ENCODE measurements at places on chromosomes 2 and 18.

DNA sequence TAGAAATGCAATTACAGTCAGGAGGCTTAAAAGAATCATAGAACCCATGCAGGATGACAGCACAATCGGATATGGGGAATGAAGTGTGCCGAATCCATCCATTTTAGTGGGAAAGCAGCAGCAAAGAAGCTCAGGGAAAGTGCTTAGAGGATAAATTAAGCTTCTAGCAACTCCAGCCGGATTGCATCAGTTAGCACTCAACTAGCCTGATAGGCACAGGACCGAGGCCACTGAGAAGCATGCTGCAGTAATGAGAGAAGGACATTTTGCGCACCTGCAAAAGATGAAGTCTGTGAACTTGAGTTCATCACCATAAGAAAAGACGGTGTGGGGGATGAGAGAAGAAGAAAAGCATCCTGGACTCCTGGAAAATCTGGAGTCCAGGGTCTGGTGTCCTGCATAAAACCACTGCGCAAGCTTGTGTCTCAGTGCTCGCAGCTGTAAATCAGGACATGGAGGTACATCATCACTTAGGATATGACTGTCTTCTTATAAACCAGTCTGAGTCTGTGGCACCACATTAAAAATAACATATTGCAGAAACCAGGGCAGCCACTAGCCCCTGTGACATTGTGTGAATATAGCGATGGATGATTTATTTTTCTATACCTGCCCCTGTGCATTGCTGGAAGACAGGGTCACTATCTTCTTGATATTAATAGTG lies 665.5 kb upstream of the SOX11 start:
- no peak for DNase-seq

DNA sequence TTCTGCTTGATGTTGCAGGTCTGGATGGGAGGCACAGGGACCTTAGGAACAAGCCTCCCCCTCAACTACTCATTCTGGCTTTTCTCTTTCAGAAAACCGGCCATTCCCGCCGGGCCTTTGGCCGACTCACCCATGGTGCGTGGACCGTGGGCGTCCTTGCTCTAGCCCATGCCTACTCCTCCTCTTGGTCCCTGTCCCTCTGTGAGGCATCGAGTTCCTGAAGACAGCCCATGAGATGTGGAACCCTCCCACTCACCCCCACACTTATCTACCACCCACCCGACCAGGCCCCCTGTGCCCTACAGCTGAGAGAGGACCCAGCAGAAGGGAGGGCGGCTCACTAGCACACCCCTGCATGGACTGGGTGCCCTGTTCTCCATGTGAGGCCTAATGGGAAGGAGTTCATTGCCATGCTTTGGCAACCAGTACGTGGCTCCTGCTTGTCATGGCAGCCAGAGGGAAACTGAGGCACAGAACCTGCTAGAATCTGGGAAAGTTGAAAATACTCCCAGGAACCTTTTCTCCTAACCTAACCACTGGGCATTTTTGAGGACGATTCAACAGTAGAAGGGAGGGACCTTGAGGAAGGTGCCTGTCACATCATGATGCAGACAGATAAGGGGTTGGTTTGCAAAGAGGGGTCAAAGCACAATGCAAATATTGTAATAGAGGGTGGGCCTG lies 8.5 kb downstream of the SPEG start:
- DNase-seq = no peak

DNA sequence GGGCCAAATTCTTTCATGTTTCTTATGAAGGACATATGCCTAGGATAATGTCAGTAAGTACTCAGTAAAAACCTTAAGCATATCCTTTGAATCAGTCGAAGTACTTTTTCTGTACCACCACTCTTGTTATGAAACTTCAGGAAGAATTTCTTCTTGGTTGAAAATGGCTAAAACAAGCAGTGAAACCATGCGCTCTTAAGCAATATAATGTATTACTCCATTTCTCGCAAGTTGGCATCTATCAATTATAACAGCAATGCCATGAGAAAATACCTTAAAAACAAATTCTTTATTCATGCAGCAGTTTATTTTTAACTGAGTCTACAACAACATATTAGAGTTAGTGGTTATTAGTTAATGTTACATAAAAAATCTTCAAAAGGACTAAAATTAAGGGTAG lies 41.0 kb downstream of the SLC66A3 start:
- no peak for DNase-seq

DNA sequence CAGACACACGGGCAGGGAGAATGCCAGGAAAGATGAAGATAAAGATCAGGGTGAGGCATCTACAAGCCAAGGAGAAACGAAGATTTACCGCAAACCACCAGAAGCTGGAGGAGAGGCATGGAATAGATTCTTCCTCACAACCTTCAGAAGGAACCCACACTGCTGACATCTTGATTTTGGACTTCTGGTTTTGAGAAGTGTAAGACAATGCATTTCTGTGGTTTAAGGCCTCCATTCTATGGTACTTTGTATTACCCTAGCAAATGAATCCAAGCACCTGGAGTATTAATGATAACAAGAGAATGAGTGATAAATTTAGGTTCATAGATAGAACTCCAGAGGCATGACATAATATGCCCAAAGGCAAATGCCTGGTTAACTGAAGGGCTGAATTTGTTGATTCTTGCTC lies 11.8 kb upstream of the FN1 start:
- DNase-seq = no peak

DNA sequence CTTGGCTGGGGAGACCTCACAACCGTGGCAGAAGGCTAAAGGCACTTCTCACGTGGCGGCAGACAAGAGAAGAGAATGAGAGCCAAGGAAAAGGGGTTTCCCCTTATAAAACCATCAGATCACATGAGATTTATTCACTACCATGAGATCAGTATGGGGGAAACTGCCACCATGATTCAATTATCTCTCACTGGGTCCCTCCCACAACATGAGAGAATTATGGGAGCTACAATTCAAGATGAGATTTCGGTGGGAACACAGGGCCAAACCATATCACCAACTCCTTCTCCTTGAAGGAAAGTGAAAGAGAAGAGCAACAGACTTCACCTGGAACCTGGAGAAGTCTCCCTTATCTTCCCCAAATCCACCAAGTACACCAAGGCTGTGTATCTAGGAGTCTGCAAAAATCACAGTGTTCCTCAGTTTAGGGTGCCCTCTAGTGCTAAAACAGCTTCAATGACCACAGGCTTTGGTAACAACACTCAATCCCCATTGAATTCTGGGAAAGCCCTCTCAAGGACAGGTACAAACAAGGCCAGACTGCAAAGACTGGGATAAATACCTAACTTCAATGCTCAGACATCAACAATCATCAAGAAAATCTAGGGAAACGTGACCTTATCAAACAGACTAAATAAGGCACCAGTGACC lies 148.8 kb upstream of the SRD5A2 start:
- peak; percentile 41 for DNase-seq

DNA sequence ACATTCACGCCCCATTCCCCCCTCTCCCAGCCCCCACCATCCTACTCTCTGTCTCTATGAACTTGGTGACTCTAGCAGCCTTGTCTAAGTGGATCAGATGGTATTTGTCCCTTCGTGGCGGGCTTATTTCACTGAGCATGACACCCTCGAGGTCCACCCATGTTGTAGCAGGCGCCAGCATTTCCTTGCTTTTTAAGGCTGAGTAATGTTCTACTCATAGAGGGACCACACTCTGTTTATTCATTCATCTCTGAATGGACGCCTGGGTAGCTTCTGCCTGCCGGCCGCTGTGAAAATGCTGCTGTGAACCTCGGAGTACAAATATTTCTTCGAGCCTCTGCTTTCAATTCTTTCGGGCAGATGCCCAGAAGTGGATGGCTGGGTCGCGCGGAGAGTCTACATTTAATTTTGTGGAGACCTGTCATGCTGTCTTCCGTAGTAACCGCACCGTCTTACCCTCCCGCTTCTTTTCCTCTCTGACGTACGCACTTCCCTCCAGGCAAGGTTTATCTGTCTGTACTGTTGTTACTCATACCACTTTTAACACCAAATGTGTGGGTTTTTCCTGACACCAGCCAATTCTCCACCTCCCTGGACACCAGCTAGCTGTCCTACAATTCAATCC lies 5.6 kb downstream of the CROCC2 start:
- no peak for DNase-seq

GRCh38 chr18:74457043-74457724 lies at the start of gene DIPK1C:
Gene DIPK1C, minus strand, starts transcription at chr18:74457308. Its CDS starts 49 bp downstream, at chr18:74457259.
- DNase-seq = no peak

Data from NCI-H446 treated with DMSO at 0.1 percent for 48 hours (cell line).